ENCODE measurements at places on chromosomes 7 and 10.
A peak's percentile ranks its signal among the peaks of the same experiment; 100 is the strongest.

- no peak for DNase-seq
These were observed 24.5 kb downstream of the FAM171A1 start for GRCh38 chr10:15346440-15347141.

DNA sequence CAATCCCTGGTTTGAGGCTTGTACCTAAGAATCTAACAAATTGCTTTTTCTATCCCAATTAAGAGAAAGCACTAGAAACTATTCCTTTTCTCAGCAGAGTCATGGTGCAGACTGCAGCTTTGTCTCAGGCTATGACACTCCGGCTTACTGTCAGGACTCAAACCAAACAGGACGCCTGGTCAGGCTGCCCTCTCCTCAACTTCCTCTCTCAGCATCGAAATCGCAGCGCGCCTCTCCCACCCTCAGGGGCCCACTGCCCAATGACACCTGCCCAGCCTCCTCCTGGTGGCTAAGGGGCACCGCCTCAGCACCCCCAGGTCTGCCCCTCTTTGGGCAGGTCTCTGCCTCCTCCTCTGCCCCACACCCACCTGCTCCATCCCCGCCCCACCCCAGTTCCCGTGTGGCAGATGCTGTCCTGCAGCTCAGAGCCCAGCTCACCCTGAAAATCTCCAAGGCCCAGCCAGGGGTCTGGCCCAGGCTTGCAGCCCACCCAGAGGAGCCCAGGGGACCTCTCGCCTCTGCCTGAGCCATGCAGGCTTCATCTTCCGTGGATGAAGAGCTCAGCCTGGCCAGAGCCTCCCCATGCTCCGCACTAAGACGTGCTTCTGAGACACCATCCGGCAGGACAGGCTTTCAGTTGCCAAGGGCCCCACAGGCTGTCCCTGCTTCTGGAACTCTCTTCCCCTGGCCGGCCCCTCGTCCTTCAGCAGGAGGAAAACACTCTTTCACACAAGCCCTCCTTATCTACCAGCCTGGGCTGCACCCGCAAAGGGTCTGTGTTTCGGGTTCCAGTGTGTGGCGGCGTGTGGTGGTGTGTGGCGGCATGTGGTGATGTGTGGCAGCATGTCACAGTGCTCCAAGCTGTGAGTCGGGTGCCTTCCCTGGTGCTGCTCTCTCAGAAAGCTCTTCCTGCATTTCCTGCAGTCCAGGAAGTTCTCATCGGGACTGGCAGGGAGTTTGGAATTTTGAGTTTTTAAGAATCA is 16.4 kb upstream of the PTPRN2 start:
- no peak for DNase-seq

GRCh38 chr10:130806426-130806825 is 505.1 kb downstream of the TCERG1L start:
- DNase-seq, result no peak

- no peak for DNase-seq
These were observed 293.8 kb upstream of the SEMA3D start for GRCh38 chr7:85480666-85481065.

GRCh38 chr10:12847361-12847975 is 154.0 kb downstream of the CCDC3 start:
- no peak for DNase-seq

DNA sequence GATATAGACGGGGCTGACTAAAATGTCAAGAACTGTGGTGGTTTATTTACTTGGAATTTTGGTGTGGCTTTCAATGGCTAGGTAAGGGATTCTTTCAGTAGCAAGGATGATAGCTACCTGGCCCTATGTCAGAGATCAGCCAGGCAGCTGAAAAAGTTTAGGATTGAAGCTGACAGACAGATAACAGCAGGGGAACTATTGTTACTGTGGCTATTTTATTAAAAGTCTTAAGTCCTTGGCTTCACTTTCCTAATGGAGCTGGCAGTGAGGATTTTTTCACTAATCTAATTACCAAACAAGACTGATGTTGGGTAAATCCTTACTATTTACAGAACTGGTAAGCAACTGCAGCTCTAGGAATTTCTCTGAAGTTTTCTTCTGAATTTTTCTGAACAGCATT is 72.4 kb upstream of the ANLN start:
- no peak for DNase-seq

DNA sequence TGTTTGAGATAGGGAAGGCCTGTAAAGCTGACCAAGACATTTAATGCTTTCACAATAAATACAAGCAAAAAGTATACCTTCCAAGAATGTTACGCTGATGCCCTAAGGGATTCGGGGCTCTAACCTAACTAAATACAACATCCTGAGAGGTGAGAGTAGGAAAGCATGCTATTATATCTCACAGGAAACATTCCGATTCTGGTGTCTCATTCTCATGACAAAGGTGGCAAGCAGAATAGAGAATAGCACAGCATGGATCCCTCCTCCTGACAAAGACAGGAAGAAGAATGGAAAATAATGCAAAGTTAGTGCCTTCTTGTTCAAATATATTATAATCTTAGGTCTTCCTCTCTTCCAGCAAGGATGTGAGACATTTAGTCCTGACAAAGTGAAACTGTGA is 504.3 kb downstream of the TFEC start:
- DNase-seq, result no peak

DNA sequence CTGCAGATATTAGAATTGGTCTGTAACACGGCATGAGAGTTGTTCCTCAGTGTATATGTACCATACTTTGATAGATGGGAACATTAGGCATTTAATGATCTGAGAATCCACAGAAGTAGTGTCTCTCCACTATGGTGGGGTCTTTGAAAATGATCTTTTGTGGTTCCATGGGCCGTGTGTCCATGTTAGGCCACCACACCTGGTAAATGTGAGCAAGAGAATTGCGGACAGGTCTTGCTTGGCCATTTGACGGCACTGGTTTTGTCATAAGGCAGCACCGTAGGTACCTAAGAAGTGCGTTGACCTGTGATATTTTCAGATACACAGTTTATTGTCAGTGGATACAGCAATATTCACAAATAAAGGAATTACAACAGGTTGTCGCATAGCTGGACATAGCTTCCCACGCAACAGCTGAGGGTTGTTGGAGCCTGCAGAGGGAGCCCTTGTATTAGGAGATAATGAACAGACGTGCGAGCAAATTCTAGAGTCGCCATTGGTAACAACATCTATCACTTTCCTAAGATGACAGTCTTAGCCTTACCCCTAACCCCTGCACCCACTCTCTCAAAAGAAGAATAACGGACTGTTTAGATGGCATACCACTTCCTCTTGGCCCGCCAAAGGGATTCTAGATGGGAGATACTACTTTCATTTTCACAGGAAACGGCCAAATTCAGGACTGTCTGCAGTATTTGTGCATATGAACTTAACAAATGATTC is 111.4 kb downstream of the COL28A1 start:
- no peak for DNase-seq

- no peak for DNase-seq
These were observed 132.9 kb downstream of the CALN1 start for GRCh38 chr7:72279203-72279602.

GRCh38 chr7:68676813-68677535 is 921.3 kb upstream of the AUTS2 start:
- no peak for DNase-seq

GRCh38 chr10:33735464-33735923 is 401.0 kb upstream of the NRP1 start:
- no peak for DNase-seq

DNA sequence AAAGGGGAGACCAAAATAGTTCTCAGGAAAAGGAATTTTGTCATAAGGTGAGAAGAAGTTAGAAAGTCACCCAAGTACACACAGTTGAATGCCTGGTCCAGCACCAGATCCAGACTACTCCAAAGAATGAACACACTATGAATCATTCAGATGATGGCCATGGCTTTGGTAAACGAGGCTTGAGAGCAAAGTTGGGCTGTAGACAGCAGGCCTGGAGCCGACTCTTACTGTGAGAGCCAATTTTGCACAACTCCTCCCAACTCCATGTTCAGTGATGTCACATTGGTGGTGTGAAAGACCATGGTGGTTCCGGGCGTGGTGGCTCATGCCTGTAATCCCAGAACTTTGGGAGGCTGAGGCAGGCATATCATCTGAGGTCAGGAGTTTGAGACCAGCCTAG is 131.6 kb downstream of the PKD1L1 start:
- no peak for DNase-seq

GRCh38 chr10:52779541-52780390 is 7.2 kb upstream of the MBL2 start:
- peak; percentile 4 for DNase-seq

DNA sequence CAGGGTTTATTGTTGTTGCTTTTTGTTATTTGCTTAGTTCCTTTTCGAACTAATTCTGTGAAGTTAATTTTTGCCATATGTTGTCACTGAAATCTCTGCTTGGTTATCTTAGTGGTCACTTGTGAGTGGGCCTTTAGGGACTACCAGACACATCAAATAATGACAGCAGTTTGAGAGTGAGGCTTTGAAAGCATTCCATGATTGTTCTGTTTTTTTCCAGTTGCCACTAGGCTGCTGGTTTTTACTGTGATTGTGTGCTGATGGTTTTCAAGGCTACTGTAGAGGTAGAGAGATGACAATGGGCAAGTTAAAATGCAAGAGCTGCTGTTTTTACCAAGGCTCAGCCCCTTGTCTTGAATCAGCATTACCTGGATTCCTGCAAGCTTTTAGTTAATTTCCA is 20.0 kb downstream of the SEPTIN7 start:
- no peak for DNase-seq

DNA sequence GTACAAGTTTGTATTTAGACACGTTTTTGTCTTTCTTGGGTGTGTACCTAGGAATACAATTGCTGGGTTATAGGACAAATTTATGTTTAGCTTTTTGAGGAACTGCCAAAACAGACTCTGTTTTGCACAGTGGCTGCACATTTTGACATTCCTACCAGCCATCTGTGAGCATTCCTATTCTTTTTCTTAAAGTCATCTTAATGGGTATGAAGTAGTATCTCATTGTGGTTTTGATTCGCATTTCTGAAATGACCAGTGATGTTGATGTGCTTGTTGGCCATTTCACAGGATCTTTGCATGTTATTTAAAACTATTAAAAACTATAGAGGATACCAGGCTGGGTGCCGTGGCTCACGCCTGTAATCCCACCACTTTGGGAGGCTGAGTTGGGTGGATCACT is 32.6 kb upstream of the IL15RA start:
- no peak for DNase-seq

DNA sequence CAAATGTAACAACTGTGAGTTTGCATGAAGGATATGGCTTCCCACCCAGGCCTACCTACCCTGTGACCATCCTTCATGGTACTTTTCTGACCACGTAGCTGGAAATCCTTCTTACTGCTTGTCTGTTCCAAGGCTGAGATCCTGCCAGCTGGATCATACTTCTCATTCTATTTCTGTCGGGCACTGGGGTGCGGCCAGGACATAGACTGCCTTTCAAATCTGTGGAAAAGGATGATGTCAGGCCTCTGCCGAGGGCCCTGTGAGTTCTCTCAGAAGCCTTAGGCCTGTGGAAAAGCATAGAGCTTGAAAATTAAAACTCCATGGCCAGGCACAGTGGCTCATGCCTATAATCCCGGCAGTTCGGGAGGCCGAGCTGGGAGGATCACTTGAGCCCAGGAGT is 10.0 kb downstream of the VWC2 start:
- no peak for DNase-seq

DNA sequence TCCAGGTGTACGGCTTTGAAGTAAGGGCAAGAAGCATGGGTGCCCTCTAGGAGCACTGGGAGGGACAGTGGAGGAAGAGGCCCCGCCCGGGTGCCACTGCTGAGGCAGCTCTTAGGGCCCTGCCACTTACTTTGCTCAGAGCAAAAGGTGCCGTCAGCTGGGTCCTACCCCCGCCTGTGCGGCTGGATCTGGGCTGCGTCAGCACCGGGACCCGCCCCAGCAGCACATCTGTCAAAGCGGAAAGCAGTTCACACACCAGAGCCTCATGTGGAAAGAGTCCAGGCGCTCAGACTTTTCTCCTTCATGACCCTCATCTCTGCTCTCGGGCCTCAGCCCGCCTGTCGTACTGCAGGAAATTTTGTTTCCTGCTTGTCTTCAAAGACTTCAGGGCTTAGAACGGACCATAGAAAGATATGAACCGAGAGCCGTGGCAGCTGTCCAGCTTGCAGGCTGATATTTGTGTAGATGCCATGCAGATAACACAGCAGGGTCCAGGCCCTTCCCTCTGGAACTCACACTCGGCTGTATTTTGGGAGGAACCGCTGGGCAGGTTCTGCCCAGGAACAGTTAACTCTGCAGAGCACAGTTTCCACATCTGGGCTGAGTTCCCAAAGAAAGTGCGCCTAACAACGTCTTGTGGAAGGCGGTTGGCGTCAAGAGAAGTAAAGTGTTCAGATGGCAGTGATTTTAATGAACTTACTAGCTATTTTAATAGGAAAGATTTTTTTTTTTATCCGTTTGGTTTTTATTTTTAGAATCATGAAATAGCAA is 44.3 kb upstream of the PRKAR1B start:
- DNase-seq, result no peak

DNA sequence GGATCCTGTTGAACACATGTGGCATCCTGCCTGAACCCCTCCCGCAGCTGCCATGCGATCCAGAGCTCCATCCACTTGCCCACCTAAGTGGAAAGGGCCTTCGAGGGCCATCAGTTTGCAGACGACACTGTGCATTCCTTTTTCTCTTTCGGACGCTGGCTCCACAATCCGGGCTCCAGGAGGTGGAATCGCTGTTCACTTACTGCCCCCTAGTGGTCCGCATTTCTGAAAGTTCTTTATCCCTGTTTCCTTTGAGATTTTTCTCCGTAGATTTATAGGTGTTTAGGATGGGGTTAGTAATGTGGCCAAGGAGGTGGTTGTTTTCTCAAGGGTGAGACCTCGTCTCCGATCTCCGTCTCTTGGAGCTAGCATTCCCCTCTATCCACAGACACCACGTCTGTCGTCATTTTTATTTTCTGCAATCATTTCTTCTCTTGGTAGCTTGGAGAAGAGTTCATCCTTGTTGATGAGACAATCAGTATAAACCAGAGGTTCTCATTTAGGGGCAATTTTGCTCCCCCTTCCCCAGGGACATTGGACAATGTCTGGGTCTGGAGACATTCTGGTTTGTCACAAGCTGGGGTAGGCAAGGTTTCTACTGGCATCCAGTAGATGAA is 204.6 kb downstream of the ARHGAP21 start:
- DNase-seq, result no peak

GRCh38 chr10:44822966-44823365 is 88.2 kb upstream of the TMEM72 start:
- no peak for DNase-seq

- DNase-seq, result no peak
These were observed 27.3 kb upstream of the ANK3 start for GRCh38 chr10:60417024-60417423.

- no peak for DNase-seq
These were observed 711 bp downstream of the HIP1 start for GRCh38 chr7:75737856-75738603.

DNA sequence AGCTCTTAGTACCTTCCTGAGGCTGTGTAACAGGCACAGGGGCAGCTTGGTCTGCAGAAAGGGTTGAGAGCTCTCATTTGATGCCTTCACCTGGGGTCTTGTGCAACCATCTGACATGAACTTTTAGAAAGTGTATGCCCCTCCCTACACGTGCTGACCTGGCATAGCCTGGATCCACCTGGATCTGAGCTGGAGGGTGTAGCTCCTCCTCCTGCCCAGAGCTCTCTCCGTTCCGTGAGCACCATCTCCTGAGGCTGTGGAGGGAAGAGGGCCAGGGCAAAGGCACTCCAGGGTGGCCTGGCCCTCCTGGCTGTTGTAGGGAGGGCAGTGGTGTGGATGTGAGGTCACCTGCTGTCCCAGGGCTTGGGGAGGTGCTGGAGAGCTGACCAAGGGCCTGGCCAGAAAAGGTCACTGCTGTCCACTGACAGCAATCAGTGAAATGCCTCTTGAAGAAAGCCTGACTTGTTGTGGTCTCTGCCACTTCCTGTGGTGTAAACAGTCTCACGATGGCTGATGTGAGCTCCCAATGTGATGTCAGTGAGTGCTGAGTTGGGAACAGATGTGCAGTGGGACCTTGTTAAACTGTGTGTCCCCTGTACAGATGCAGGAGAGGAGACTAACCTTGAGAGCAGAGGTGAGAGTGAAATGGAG is 23.0 kb downstream of the AMZ1 start:
- no peak for DNase-seq
